Heart left ventricle (tissue), 16 donors: ENCODE measurements at places on chromosomes 3 and 15. TPM values are rescaled to one million over a fixed set of nuclear protein-coding genes. Genes with fewer than 3 reads are reported as not detected.

GRCh38 chr3:138199851-138200250 is 12.8 kb downstream of the ARMC8 start:
- DNase-seq = no peak

DNA sequence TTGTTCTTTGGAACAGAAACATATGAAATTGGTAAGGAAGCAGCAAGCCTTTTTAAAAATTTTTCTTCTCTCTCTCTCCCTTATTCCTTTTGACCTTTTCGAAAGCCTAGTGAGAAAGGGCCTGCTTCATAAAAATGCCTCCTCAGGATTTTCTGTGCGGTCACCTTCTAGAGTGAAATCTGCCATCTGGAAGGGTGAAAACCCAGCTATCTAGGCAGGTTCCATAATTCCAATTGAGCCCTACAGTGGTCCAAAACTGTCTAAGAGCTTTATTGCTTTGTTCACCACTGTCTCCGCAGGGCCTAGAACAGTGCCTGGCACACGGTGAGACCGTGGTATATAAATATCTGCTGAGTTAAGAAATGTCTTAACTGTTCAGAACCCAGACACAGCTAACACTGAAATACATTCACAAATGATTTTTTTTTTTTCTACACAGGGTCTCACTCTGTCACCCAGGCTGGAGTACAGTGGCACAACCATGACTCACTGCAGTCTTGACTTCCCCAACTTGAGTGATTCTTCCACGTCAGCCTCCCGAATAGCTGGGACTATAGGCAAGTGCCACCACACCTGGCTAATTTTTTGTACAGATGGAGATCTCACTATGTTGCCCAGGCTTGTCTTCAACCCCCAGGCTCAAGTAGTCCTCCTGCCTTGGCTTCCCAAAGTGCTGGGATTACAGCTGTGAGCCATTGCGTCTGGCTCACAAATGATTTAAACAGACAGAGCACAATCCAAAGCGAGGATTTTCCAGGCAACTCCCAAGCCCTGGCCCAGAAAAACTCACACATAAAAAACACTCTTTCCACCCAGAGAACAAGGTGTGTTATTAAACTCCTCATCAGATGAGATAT is 64.4 kb downstream of the FRMD4B start:
- no peak for DNase-seq

DNA sequence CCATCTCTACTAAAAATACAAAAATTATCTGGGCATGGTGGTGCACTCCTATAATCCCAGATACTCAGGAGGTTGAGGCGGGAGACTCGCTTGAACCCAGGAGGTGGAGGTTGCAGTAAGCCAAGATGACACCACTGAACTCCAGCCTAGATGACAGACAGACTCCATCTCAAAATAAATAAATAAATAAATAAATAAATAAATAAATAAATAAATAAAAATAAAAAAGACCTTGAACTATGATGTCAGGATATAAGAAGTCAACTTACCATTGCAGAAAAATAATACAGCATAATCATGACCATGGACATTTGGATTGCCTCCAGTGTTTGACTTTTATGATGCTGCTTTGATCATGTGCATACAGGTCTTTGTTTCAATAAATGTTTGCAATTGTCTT is 484.3 kb upstream of the ROBO1 start:
- DNase-seq = no peak

DNA sequence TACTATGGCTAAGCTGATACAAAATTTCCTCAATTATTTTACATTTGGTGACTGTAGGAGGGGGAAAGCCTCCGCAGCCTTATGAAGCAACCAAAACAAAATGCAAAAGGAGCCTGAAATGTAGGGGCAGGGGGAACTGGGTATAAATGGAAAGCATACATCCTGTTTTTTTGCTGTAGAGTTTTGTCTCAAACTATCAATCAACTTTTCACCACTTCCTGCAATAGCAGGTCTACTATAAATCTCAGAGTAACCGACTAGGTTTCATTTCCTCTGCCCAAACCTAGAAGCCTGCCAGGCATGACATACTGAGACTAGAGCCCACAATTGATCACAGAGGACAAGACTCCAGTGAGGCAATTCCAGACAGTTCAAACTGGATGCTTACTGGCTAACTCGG is 91.3 kb downstream of the SHQ1 start:
- no peak for DNase-seq

The ZNF662 gene
- polyA plus RNA-seq = 3.2 TPM

DNA sequence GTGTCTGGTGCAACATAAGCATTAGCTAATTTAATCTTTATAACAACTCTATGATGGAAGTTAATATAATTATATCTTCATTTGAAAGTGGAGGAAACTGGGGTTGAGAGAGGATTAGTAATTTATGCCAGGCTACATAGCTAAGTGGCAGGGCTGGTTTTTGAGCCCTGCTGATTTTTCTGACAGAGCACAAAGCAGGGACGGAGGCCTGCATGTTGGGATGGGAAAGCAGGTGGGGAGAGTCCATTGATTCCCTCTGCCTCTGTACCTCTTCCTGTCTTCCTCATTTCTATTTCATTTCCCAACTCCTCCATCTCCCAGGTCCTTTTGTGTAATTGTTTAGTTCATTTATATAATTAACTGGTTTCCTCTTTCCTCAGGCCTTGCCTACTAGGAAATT is 251.6 kb upstream of the ZPLD1 start:
- DNase-seq = no peak
